ENCODE measurements at places on chromosomes 12 and 14. TPM values are rescaled to one million over a fixed set of nuclear protein-coding genes. Genes with fewer than 3 reads are reported as not detected.
A peak's percentile ranks its signal among the peaks of the same experiment; 100 is the strongest.

DNA sequence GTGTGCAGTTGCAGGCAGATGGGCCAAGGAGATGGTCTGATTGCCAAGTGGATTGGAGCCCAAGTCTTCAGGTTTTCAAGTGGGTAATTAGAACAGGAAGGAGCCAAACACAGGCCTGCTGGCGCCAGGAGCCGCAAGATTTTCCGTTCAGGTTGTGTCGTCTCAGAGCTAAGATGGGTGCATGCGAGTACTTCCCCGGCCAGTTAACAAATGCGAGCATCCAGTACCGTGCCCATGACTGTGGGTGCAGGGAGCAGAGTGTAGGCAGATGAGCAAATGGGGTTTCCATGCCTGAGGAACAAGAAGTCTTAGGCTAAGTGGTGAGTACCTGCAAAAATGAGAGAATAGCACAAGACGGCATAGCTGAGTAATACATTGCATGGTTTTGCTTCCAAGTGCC lies 90.5 kb downstream of the CHST11 start:
- no peaks in the 10 kb centered on the region for H3K27me3 ChIP-seq
- H3K27ac ChIP-seq, result no peak overlapping the region
- no peak overlapping the region for H3K4me3 ChIP-seq
- no peak for DNase-seq

DNA sequence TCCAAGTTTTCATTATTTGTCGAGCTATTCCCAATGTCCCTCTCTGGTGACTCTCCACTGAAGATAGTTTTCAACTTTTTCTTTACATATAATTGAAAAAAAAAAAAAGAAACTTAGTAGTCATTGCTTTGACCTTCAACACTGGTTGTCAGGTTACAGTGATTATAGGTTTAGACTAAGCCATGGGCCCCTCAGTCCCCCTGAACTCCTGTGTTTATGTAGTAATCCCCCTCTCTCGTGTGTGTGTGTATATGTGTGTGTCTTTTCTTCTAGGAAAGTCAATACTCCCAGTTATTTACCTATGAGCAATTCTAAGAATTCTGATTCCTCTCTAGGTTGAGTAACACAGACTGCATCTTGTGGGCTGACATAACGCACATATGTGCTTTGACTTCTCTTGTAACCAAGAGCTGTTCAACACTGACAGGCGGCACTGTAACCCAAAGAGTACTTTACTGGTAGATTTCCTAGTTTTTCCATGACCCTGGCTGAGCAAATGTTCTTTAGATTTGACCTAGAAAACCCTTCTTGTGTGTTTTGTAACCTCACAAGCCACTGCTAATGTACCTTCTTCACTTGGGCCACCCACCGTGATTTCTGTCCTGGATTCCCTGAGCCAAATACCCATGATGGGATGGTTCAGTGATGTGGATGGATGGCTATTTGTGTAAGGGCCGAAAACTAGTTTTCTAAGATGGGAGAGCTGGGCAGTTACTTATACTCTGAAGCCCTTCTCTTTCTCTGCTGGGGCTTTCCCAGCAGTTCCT lies 15.0 kb upstream of the MANSC4 start:
- H3K4me1 ChIP-seq, result no peaks in the 10 kb centered on the region
- no peaks in the 10 kb centered on the region for H3K36me3 ChIP-seq

DNA sequence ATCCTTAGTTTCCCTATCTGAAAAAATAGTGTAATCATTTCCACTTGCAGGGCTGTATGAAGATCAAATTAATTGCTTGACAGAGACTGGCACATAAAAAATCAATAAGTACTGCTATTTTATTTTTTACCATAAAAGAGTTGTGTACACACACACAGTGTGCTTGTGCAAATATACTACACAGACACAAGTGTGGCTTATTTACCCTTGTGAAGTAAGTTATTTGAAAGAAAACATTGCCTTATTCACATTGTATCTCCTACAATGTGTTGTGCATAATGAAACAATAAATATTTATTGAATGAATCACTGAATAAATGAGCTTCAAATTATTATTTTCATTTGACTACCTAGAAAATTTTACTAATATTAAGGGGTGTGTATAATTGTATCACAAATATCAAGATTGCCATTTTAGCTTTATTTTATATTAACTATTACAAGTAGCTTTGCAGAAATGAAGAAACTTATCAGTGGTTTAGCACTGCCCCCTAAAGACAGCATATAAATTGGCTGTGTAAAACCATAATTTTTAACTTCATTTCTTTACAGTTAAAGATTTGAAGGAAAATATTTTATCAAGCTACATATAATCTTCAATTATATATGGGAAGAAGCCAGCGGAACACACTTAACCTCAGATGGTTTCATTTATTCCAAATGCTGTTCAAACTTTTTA lies 11.3 kb downstream of the GARIN6 start:
- no peak overlapping the region for H3K27ac ChIP-seq
- no peak overlapping the region for H3K4me3 ChIP-seq
- DNase-seq, result no peak
- H3K4me1 ChIP-seq, result no peaks in the 10 kb centered on the region
- no peaks in the 10 kb centered on the region for H3K27me3 ChIP-seq
- no peaks in the 10 kb centered on the region for H3K36me3 ChIP-seq

GRCh38 chr14:73800970-73801515 lies 50.6 kb upstream of the PTGR2 start:
- no peaks in the 10 kb centered on the region for H3K4me1 ChIP-seq
- no peaks in the 10 kb centered on the region for H3K36me3 ChIP-seq
- H3K27ac ChIP-seq, result no peak overlapping the region
- no peak overlapping the region for H3K4me3 ChIP-seq
- no peak for DNase-seq

DNA sequence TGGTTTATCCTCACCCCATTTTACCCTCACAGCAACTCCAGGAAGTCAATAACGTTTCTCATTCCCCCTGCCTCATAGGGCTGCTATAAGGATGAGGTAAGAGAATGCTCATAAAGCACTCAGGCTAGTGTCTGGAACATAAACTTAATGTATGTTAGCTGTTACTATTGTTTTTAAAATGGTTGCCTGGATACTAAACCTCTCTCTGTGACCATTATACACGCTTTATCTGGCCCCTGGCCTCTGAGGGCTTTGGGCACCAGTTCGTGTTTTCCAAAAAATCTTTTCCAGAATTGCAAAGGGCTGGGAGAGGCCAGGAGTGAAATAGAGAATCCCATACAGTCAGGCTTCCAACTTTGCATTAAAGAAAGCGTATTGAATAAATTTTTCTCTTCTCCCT lies 113.9 kb downstream of the KTN1 start:
- peaks cover 15% of the 10 kb centered on the region for H3K4me1 ChIP-seq
- no peaks in the 10 kb centered on the region for H3K36me3 ChIP-seq
- no peak overlapping the region for H3K4me3 ChIP-seq
- H3K27me3 ChIP-seq, result no peaks in the 10 kb centered on the region
- no peak overlapping the region for H3K27ac ChIP-seq

DNA sequence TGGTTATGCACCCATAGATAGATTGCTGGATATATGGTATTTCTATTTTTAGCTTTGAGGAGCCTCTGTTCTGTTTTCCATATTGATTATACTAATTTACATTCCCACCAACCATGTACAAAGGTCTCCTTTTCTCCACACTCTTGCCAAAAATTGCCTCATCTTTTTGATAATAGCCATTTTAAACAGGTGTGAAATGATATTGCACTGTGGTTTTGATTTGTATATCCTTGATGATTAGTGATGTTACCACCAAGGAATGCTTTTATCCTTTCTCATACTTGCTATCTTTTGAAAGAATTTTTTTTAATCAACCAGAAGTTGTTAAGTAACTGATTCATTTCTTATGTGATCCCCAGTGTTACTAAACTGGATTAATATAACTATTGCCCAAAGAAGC lies 60.0 kb downstream of the BBS10 start:
- no peak overlapping the region for H3K27ac ChIP-seq
- no peaks in the 10 kb centered on the region for H3K27me3 ChIP-seq
- no peak overlapping the region for H3K4me3 ChIP-seq
- no peaks in the 10 kb centered on the region for H3K4me1 ChIP-seq

GRCh38 chr14:51883232-51883631 lies 22.8 kb downstream of the GNG2 start:
- no peak for DNase-seq
- H3K27me3 ChIP-seq, result no peaks in the 10 kb centered on the region
- H3K27ac ChIP-seq, result no peak overlapping the region
- H3K36me3 ChIP-seq, result no peaks in the 10 kb centered on the region
- H3K4me3 ChIP-seq, result no peak overlapping the region

- H3K4me1 ChIP-seq, result peaks cover 3% of the 10 kb centered on the region
- no peak for DNase-seq
- H3K27me3 ChIP-seq, result no peaks in the 10 kb centered on the region
Measured at GRCh38 chr14:32230695-32231280, 27.7 kb upstream of the RNU6-8 start.

DNA sequence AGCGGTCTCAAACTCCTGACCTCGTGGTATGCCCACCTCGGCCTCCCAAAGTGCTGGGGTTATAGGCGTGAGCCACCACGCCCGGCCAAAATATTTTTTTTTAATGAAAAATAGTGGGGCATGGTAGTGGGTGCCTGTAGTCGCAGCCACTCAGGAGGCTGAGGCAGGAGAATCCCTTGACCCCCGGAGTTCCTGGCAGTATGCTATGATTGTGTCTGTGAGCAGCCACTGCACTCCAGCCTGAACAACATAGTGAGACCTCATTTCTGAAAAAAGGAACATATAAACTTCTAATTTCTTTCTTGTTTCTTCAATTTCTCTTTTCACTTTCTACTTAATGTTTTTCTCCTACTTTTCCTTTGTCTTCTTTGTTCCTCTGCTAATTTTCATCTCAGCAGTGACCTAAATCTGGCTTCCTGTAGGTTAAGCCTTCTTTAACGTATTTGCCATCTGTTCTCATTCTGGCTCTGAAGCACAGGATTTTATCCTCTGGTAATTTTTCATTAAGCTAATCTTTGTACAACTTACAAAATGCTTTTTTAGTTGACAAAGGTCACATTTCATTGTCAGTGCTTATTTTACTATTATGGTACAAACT lies 4.5 kb upstream of the RPGRIP1 start:
- H3K27ac ChIP-seq, result peak overlapping the region; percentile 61
- no peak for DNase-seq
- no peaks in the 10 kb centered on the region for H3K4me1 ChIP-seq
- no peak overlapping the region for H3K4me3 ChIP-seq

GRCh38 chr14:21162081-21162480 lies 6.2 kb upstream of the OR5AU1 start:
- H3K27me3 ChIP-seq, result peaks cover 7% of the 10 kb centered on the region
- H3K27ac ChIP-seq, result no peak overlapping the region
- DNase-seq, result no peak
- H3K4me1 ChIP-seq, result no peaks in the 10 kb centered on the region

DNA sequence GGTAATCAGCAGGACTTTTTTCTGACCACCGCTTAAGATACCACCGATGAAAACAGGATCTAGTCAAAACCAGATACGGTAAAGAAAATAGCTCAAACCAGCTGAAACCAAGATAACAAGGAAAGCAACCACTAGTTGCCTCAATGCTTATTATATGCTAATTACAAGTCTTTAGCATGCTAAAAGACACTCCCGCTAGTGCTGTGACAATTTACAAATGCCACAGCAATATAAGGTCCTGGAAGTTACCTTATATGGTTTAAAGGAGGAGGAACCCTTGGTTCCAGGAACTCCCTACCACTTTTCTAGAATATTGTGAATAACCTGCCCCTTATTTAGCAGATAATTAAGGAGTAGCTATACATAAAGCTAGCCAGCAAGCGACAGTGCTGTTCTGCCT lies 976.4 kb upstream of the SEL1L start:
- H3K4me3 ChIP-seq, result no peak overlapping the region
- H3K27ac ChIP-seq, result no peak overlapping the region
- H3K27me3 ChIP-seq, result no peaks in the 10 kb centered on the region
- H3K36me3 ChIP-seq, result no peaks in the 10 kb centered on the region
- no peaks in the 10 kb centered on the region for H3K4me1 ChIP-seq
- DNase-seq, result no peak

DNA sequence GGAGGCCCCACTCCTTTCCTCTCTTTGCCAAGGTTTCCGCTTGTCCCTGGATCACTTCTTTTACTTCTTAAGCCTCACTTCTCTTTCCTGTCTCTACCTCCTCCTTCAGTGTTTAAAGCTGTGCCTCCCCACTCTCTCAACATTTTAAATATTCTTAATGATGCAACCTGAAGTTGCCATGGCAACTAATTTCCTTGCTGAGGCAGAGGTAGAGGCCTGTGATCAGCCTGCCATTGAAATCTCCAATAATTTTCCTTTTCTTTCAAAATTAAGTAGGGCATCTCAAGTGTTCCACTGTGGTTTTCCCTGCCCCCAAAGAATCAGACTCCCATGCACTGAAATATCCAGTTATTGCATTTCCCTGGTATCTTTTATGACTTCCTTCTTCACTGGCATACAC lies 108.6 kb upstream of the VRK1 start:
- no peak for DNase-seq
- peaks cover 86% of the 10 kb centered on the region for H3K27me3 ChIP-seq
- no peak overlapping the region for H3K4me3 ChIP-seq
- no peak overlapping the region for H3K27ac ChIP-seq
- peaks cover 6% of the 10 kb centered on the region for H3K4me1 ChIP-seq

DNA sequence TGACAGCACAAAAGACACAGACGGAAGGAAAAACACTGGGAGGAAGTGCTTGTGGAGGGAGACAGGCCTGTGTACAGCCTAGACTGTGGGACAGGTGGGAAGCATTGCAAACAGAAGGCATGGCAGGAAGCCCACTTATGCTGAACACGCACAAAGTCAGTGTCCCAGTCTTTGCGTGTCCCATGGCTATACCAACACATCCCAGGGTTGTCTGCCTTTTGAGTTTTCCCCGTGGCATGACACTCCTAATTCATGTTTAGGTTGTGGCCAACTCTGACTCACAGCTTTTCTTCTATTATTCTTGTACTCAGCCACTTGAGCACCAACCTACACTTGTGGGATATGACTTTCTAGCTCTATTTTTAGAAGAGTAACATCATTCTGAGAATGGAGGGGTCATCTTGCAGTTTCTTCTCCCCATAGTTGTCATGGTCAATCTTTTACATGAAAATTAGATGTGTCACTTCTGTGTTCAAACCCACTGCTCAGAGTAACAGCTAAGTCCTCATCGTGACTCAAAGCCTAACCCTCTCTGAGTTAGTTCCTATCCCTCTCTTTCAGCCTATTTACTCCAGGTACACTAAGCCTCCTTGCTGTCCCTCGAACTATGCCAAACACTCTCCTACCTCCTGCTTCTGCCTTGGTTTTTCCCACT lies 27.5 kb upstream of the JPH4 start:
- H3K4me3 ChIP-seq, result no peak overlapping the region
- H3K27me3 ChIP-seq, result no peaks in the 10 kb centered on the region
- DNase-seq, result no peak
- H3K36me3 ChIP-seq, result no peaks in the 10 kb centered on the region
- no peak overlapping the region for H3K27ac ChIP-seq
- H3K4me1 ChIP-seq, result no peaks in the 10 kb centered on the region

- H3K4me1 ChIP-seq, result no peaks in the 10 kb centered on the region
- DNase-seq, result no peak
- H3K27ac ChIP-seq, result no peak overlapping the region
- H3K36me3 ChIP-seq, result no peaks in the 10 kb centered on the region
- no peak overlapping the region for H3K4me3 ChIP-seq
Measured at GRCh38 chr12:73374360-73374759, 1102.2 kb downstream of the TRHDE start.

- H3K27me3 ChIP-seq, result no peaks in the 10 kb centered on the region
- no peak for DNase-seq
- no peaks in the 10 kb centered on the region for H3K4me1 ChIP-seq
- H3K4me3 ChIP-seq, result no peak overlapping the region
- H3K36me3 ChIP-seq, result peaks cover 3% of the 10 kb centered on the region
- no peak overlapping the region for H3K27ac ChIP-seq
Measured at GRCh38 chr12:39412210-39412609, 30.7 kb downstream of the KIF21A start.

The AQP2 gene
- total RNA-seq, result not detected

The MMP14 gene
- 25.2 TPM for total RNA-seq

The RFLNA gene
- 1.4 TPM for total RNA-seq

The APOLD1 gene
- 7.4 TPM for total RNA-seq

The DUSP6 gene
- total RNA-seq, result 23.6 TPM

The ESR2 gene
- 0.21 TPM for total RNA-seq
